ENCODE measurements at places on chromosomes 3 and 15.

DNA sequence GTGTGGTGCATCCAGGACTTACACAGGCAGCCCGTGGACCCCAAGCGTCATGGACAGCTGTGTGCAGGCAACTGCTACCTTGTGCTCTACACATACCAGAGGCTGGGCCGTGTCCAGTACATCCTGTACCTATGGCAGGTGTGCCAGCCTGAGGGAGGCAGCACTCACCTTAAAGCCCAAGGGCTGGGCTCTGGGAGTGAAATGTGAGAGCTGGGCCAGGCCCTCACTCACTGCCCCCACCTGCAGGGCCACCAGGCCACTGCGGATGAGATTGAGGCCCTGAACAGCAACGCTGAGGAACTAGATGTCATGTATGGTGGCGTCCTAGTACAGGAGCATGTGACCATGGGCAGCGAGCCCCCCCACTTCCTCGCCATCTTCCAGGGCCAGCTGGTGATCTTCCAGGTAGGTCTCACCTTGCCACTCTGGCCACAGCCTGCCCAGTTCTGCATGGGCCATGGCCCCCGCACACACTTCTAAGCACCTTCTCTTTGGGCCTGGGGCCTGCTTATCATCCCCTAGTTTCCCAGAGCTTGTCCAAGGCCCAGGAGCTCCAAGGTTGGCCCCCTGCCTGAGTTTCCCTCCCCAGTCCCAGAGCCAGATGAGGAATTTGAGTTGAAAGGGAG lies 11.0 kb downstream of the VILL start:
- DNase-seq = no peak

DNA sequence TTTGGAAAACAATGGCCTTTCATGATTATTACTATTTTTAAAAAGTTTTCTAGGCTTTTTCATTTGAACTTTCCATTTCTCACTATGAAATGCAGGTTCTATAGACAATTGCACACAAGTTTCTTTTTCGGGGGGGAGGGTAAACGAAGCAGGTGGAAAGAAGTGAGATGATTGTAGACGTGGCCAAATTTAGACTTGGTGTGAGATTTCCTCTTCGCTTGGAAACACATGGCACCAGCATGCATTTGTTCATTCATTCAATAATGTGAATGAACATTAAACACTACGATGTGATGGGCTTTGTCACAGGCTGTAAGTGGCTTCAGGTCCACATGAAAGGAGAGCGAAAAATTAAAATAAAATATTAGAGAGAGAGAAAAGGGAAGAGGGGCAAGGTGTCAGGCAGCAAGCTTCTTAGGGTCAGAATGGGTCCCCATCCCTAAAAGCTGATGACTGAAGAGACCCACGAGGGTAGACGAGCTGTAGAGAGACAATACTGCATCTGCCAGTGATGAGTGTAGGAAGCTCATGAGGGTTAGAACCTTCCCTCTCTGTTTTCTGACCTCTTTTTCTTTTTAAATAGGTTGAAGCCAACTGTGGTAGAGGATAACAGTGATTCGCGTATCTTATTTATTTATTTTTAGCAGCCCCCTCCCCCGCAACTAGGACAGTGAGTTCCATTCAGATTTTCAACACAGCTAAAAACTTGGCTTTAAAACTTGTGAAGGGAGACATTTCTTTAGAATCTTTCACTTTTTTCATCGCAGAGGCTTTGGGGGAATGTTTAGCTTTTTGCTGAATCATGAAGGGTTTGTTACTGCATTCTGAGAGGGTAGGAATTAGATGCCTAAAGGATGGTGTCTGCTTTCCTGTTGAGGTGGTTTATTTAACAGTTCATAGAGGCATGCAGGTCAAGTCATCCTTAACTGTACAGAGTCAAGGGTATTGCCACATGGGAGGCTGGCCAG lies 36.2 kb downstream of the GAP43 start:
- no peak for DNase-seq

GRCh38 chr3:19547665-19548464 lies 386.2 kb downstream of the EFHB start:
- DNase-seq = no peak

DNA sequence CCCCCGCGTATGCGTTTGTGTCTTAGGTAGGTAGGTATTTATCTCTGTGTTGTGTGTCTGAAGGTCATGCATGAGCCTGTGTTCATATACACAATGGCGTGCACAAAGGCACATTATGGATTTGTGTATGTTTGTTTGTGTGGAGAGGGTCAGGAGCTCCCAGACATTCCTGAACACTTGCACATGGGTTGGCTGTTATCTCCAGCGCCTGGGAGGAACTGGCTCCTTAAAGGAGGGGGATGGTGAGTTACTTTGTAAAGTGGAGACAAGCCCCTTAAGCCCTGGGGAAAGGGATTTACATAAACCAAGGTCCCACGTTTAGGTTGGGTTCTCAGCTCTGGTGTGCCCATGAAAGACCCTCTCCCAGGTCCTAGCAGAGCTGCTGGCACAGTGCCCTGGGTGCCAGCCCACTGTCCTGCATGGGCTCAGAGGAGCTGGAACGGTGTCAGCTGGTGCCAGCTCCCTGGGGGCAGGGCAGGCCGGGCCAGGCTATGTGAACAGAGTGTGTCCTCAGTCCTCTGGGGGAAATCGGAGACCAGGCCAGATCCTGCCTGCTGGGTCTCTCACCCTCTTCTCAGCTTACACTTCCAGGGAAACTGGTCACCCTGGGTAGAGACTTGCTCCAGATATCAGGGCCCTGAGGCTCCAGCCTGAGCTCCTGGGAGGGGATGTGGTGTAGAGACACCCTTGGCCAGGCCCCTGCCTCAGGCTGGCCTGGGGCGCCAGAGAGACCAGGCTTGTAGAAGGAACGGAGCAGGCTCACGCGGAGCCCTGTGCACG lies 25.1 kb downstream of the SNX33 start:
- DNase-seq = no peak

- no peak for DNase-seq
Observed at GRCh38 chr15:71649894-71650293, 160.5 kb upstream of the NR2E3 start.

All from activated CD4-positive, alpha-beta T cell treated with anti-CD3 and anti-CD28 coated beads for 48 hours (primary cell).